Stimulated activated naive CD8-positive, alpha-beta T cell treated with anti-CD3 and anti-CD28 coated beads, Interleukin-15, amount 100 ng/mL, for 72 hours (primary cell): ENCODE measurements at places on chromosomes 2 and 18.

DNA sequence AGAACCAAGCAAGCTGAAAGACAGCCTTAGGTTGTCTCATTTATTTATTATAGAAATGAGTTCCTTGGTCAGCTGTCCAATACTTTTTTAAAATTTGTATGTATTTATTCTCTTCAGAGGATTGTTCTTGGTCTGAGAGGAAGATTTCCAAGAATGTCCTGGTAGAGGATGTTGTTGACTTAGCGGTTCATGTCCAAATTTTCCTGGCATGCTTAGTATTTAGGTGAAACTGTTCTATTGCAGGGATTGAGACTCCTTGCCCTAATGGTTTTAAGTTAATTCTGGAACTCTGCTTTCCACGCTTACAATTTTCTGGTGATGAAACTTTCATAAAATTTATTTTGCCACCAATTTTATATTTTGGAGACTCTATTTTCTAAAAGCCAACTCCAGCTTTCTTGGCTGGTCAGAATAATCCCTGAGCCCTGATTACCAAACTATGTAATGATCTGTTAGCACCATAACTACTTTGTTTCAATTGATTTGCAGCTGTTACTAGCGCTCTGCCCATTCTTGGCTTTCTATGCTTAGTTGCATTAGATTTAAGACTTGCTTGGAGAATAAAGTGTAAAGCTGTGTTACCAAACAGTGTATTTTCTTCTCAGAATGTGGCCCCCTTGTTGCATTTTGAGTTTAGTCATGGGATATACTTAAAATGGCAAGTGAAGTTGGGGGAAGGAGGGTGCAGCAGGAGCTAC lies 1868.8 kb upstream of the CELF4 start:
- DNase-seq = no peak

DNA sequence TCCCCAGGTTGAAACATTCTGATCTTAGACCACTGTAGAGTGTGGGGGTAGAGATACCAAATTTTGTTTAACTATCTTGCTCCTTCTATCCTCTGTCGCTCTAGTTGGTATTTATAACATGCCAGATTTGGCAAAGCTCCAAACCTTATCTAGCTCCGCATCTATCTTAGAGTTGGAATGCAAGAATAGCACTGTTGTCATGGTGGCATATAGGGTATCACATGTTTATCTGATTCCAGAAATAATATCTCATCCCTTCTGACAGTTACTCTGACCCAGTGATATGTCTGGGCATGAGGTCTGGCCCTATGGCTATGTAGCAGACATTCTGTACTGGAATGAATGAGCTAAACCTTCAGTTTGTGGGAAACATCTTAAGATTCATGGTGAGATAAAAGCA lies 51.7 kb downstream of the CABYR start:
- no peak for DNase-seq

DNA sequence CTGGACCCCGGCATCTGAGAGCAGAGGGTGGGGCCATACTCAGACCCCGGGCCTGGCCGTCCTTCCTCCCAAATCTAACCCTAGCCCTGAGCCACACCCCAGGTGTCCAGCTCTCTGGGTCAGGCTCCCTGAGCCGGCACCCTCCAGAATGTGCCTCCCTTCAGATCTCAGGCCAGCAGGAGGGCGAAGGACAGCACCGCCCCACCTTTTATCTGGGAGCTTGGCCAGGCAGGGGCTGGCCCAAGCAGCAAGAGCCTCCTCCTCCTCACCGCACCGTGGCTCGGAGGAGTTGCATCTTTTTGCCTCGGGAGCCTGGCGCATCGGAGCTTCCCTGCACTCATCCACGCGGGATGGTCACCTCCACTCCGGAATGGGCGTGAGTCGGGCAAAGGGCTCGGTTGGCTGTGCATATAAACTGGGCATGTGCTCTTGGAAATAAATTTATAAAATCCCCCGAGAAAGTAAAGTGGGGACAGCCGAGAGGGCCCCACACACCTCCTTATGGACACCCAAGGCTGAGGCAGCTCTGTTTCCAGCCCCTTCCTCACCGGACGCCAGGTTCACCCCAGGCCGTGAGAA lies 69.1 kb upstream of the CTDP1 start:
- no peak for DNase-seq

- no peak for DNase-seq
These were observed 12.1 kb downstream of the SERTAD2 start for GRCh38 chr2:64641599-64641998.

GRCh38 chr18:3967359-3968180 lies 487.5 kb downstream of the DLGAP1 start:
- DNase-seq = no peak

DNA sequence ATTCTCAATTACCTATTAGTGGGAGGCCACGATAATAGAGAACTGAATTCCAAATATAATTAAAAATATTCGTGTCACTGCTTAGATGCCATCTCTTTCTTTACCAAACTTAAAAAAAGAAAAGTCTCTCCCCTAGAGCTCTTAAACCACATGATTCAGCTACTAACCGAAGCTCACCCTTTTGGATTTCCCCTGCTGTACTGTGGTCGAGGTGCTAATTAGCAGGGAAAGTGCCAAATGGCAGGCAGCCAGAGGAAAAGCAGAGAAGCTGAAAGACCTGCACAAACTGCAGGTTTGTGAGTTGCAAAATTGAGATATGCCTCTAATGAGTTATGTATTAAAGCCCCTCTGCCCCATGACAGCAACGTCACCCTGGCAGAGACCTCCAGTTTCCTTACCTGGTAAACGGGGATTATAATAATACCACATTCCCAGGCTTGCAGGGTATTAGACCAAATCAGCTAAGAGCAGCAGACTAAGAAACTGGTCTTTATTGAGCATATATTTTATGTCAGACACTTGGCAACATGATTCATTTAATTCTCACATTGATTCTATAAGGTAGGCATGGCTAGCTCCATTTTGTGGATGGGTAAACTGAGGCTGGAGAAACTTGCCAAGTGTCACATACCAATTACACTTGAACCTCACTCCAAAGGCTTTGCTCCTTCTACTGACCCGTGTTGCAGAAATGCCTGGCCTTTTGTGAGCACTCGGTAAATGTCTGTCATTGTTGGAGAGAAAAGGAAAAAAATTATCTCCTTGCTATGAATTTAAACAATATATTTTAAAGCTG lies 259.7 kb downstream of the LPIN1 start:
- DNase-seq = peak; percentile 71

- no peak for DNase-seq
These were observed 468.7 kb downstream of the PID1 start for GRCh38 chr2:228802181-228803071.

DNA sequence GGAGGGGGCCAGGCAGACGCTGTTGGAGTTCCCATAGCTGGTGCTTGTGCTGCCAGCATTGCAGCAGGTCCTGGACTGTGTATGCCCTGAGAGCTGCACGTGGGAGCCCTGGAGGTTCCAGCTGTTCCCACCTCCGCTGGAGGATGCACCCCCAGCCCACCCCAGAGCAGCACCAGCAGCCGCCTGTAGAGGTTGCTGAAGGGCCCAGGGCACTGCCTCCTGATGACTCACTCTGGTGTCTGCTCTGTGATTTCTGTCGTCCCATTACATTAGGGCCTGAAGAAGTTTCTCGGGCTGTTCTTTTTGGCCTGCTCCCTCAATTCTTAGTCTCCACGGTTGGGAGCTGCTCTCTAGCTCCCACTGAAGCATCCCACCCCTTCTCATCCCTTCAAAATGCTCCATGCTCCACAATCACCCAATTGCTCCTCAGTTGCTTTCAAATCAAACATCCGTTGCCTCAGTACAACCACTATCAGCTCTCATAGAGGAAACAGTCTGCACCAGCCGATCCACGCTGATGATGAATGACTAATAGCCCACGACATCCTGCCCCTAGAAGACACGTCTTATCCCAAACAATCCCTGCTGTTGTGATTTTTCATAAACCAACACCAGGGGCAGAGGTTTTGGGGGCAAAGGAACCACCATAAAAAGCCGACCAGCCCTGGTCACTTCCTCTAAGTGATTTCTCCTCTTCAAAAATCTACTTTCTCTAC lies 65.2 kb upstream of the RNF152 start:
- no peak for DNase-seq

- DNase-seq = no peak
These were observed 31.0 kb downstream of the INO80D start for GRCh38 chr2:206054952-206055351.

GRCh38 chr2:96092951-96093350 lies 23.4 kb downstream of the ADRA2B start:
- no peak for DNase-seq

- DNase-seq = no peak
These were observed 146.6 kb upstream of the ITGA6 start for GRCh38 chr2:172280571-172281361.

- no peak for DNase-seq
These were observed 100.4 kb downstream of the CCDC141 start for GRCh38 chr2:178949584-178949983.

DNA sequence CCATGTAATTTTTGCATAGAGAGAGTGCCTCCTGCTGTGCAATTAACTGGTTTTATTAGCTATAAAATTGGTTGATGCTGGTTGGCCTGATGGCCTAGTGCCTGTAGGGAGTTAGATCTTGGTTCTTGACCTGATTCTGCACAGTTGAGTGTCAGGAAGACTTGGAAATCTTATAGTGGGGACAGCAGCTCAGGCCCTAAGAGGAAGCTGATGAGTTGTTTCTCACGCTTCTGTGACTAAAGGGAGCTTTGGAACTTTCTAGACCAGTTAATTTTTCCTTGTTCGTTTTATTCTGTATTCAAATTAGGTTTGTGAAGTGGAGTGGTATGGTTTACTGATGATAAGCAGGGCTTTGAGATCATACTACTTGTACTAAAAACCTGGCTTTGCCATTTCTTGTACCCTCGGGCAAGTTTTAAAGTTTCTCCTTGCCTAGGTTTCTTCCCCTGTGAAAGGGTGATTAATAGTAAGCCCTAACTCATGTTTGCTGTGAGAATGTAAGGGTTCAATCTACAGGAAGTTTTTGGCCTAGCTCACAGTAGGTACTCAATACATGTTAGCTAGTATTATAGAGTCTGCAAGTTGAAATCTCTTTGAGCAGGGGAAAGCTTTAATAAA lies 82.1 kb downstream of the MAP3K20 start:
- no peak for DNase-seq

DNA sequence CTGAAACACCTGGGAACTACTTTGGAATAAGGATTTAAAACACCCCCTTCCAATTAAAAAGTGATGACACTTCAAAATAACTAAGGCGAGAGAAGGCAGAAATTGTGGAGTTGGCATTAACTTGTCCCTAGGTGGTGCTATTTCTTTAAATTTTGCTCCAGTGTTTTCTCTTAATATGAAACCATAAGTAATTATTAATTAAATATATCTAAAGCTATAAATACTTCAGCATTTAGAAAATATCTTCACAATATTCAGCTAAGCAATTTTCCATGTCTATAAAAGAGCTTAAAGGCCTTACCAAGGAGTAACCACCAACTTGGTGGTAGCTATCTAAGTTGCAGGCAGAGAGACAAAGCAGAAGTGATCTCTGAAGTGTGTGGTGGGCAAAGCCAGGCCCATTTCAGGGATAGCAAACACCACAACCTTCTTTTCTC lies 186.8 kb upstream of the PGAP1 start:
- DNase-seq = no peak

DNA sequence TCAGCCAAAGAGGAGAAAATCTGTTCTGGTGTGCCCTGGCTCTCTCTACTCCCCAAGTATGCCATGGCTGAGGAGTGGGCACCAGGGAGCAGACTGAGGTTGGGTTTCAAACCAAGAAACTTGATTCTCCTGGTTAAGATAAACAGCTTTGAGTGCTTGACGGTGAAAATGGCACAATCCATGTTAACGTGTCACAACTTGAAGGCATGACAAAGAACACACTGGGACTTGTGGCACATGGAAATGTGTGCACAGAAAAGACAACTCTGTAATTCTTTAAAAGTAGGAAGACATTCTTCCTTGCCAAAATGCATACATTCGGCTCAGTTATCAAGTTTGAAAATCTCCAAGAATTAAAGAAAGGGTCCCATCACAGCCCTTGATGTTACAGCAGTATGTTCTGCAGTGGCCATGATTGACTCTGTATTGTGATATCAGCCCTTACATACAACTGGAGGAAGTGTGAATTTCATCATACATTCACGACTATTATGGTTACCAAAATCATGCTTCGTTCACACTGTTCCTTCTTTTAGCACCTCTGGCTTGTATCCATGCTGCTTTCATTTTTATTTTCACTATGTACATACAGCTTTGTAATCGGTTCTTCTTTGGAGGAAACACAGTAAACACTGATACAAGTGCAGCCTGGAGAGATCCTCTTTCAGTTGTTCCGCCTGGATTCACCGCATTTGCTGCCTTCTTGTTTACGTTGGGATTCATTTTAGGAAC lies 15.6 kb upstream of the ACTG2 start:
- DNase-seq = no peak

GRCh38 chr2:110153416-110153815 lies 37.8 kb upstream of the MALL start:
- no peak for DNase-seq

DNA sequence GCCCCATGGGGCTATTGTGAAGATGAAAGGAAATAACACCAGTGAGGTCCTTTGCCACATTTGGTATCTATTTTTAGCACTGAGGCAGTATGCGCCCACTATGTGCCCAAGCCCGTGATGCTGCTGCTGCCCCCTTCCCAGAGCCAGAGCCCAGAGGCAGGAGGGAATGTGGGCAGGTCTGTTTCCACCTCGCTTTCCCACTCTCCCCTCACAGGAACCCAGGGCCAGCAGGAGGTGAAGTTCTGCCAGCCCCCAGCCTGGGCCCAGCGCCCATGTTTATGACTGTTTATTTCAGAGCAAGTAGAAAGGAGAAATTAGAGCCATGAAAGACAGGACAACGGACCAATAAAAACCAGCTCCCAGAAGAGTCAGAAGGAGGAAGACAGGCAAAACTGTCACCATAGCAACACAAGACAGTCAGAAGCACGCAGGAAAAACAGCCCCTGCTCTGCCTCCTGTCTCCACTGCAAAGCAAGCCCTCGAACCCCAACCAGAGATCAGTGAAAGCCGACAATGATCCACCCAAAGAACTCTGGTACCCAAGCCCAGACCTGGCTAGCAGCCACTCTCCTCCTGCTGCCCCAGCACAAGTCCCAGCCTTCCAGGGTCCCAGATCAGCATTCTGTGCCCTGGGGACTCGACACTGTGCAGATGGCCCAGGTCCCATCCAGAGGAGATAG lies 1.4 kb downstream of the CYRIA start:
- no peak for DNase-seq

GRCh38 chr2:3214806-3215404 lies 162.7 kb downstream of the EIPR1 start:
- DNase-seq = no peak

GRCh38 chr2:15243762-15244161 lies 317.4 kb downstream of the NBAS start:
- DNase-seq = no peak
